ENCODE measurements at places on chromosomes 3 and 15.

DNA sequence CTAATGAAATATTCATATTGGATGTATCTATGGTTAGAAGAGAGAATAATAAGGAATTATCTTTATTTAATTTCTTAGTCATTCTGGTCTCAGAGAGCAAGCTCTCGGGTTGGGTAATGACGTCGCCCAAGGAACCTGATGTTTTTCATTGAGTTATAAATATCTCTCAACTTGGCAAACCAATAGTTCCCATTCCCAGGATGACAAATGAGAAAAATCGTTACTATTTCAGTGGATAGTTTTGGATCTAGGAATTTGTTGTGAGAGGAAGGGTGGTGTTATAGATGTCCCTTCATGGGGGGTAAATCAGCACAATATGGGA lies 162.9 kb upstream of the NR2E3 start:
- DNase-seq = no peak

DNA sequence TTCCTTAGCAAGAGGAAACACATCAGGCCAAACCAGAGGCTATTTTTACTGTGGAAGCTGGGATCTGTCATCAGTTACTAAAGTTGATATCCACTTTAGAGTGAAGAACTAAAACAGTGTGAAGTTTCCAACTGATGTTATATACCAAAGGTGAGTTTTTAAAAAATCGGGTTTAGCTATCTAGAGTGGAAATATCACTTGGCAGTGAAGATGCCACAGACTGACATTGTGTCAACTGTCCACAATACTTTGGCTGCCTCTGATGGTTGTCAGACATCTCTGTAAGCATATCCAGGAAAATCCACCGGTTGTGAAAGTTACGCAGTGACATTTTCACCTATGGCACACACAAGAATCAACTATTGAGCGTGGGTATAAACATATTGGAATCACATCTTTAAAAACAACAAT lies 9.2 kb downstream of the ZIC1 start:
- no peak for DNase-seq

- DNase-seq = no peak
Measured at GRCh38 chr15:50189633-50190032, 7.6 kb downstream of the SLC27A2 start.

GRCh38 chr15:67937153-67937761 lies 97.4 kb upstream of the RNU6-1 start:
- no peak for DNase-seq

DNA sequence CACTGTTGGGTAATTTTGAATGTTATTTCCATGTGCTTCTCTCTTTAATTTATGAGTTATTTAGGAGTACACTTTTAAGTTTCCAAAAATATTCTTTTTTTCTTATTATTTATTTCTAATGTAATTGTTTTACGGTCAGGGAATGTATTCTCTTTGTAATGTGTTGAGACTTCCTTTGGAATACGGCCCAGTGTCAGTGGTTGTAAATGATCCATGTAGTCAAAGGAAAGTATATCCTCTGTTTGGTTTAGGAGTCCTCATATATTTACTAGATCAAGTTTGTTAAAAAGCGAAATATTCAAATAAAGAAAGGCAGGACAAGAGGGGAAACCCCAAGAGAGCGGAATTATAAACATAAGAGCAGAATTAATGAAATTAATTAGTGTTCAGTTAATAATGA lies 49.0 kb upstream of the ADGRG7 start:
- no peak for DNase-seq

DNA sequence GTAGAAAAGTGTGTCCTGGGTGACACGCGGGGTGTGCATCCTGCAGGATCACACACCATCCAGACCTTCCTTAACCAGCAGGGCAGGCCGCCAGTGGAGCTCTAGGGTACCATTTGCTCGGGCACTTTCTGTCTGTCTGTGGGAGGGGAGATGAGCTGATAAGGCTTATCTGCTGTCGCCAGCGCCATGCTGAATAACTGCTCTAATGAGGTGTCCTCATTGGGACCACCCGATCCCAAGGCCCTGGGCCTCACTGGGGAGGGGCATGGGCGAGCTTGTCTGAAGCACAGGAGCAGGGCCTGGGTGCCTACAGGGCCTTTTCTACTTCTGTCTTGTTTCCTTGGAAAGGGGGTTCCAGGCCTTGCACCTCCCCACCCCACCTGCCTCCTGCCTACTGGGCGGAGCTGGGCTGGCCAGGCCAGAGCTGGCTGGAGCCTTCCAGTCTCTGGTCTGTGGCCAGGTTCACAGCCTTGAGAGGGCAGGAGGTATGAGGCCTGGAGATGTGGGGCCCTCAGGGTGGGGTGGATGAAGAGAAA lies 2.5 kb upstream of the GATA2 start:
- no peak for DNase-seq

DNA sequence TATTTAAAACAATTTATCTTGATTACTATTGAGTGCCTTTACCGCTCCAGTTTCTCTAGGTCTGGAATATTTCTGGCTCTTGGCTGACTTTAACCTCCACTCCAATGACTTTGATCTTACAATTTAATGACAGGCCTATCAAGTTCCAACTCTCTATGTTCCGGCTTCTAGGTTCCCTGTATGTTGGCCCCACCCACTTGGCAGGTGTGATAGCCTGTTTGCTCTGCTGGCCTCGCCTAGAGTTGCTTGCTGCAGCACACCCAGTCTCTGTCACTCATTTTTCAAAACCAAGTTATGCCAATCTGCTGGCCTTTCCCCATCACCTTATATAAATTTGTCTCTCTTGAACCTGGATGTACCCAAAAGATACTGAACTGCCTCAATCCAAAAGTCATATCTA lies 428.0 kb downstream of the ROBO1 start:
- no peak for DNase-seq

DNA sequence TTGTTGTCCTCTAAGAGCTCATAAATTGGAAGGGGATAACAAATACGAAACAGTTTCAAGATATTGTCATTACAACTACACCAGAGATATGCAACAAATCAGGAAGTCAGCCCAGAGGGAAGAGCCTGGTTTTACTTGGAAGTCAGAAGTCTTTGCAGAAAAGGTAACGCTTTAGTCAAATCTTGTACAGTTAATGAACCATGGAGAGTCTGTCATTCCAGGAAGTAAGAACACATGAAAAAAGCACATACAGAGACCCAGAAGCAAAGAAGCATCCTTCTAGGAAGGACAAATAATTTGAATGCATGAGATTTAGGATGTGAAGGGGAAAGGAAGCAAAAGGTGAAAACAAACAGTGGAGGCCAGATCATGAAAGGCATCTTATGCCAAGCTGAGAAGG lies 19.6 kb downstream of the DYNC1LI1 start:
- DNase-seq = no peak

- no peak for DNase-seq
Measured at GRCh38 chr15:63528138-63528659, 23.8 kb downstream of the USP3 start.

GRCh38 chr3:123723070-123723469 lies 138.2 kb upstream of the HACD2 start:
- DNase-seq = no peak

DNA sequence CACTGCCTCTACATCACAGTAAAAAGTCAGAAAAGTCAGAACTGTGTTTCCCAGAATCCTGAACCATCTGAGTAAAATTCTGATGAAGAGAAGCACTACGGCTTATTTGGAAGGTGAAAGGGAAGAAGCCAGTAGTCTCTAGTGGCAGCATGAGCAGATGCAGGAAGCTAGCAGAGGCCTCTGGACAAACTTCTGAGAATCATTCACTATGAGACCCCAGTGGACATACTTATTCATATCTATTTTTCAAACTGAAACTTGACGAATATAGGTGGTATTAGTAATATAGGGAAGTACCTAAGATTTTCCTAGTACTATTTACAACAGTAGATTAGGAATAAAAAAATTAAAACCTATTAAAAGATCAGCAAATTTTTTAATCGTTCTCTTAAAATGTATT lies 272.8 kb upstream of the TTC14 start:
- no peak for DNase-seq

- DNase-seq = peak; percentile 66
Measured at GRCh38 chr3:12308517-12308916, 19.6 kb downstream of the PPARG start.

Data from mesenchymal stem cell (in vitro differentiated cells and primary cell).